ENCODE measurements at places on chromosomes 7 and 10.

- no peak for DNase-seq
These were observed 33.7 kb downstream of the DDC start for GRCh38 chr7:50531401-50531911.

- no peak for DNase-seq
These were observed 85.9 kb upstream of the GRB10 start for GRCh38 chr7:50868426-50869100.

- no peak for DNase-seq
These were observed 43.6 kb upstream of the KLF6 start for GRCh38 chr10:3828404-3829155.

- no peak for DNase-seq
These were observed 152.3 kb downstream of the NEBL start for GRCh38 chr10:20744821-20745220.

- no peak for DNase-seq
These were observed 328.4 kb upstream of the AOAH start for GRCh38 chr7:37052705-37053104.

- DNase-seq, result no peak
These were observed 39.7 kb upstream of the NFE2L3 start for GRCh38 chr7:26112203-26112740.

DNA sequence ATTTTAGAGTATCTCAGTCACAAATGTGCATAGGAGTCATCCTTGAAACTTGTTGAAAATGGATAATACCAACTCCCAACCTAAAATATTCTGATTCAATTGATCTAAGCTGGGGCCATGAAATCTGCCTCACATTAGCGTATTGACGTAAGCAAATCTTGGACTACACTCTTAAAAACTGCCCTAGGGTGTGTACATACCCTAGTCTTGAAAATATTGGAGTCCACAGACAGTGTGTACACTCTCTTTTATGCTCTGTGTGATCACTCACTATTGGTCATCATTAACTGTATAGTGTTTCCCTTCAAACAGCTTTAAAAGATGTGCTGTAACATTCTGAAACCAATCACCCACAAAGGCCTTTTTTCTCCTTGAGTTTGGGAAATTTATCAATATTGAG is 102.9 kb upstream of the FERD3L start:
- no peak for DNase-seq

DNA sequence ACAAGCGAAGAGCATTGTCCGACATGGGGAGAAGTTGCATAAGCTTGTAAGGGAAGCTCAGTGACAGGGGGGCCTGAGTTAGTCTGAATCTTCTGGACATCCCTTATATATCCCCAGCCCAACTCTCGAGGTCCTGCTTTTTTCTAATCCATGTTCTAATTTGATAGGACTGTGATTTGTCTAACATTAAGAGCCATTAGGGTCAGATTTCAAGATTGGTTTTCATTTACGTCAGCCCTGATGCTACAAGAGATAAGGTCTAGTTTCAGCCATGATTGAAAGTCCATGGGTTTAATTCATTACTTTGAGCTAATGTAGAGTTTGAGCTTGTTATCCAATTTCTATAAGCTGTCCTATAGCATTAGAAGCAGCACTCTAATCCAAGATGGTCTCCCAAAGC is 20.3 kb downstream of the TLX1 start:
- no peak for DNase-seq

DNA sequence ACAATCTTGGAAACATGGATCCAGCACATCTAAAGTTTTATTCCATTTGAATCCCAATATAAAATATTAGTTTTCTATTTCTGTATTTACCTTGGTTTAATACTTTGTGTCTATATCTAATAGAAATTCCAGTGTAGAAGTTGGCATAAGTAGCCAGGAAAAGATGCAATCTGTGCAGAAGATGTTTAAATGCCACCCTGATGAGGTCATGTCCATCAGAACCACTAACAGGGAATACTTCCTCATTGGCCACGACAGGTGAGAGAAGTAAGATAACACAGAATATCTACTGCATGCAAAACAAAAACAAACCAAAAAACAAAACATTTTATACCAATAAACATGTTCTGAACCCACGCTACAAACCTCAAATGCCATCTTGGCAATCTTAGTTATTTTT is 15.7 kb downstream of the PLEKHS1 start:
- DNase-seq, result no peak

- no peak for DNase-seq
These were observed 129.2 kb upstream of the NRBF2 start for GRCh38 chr10:63003816-63004453.

- no peak for DNase-seq
These were observed 169.7 kb downstream of the BUB3 start for GRCh38 chr10:123323884-123324283.

DNA sequence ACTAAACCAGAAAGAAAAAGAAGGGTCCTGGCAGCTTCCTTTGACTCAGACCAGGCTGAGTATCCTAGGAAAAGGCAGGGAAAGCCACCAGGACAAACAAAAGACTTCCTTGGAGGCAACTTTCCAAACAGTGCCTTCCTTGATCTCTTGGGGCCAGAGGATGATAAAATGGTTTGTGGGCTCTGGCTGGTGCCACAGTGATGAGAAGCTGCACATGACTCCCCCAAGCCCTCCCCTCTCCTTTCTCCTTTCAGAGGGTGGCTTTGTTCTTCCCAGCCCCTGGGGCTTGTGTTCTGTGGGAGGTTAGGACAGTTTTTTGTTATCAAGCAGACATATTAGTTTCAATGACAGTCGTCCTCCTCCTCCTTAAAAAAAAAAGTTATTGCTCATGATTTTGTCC is 183.2 kb downstream of the SEM1 start:
- no peak for DNase-seq

- DNase-seq, result no peak
These were observed 23.3 kb downstream of the UBTD1 start for GRCh38 chr10:97522071-97522470.

DNA sequence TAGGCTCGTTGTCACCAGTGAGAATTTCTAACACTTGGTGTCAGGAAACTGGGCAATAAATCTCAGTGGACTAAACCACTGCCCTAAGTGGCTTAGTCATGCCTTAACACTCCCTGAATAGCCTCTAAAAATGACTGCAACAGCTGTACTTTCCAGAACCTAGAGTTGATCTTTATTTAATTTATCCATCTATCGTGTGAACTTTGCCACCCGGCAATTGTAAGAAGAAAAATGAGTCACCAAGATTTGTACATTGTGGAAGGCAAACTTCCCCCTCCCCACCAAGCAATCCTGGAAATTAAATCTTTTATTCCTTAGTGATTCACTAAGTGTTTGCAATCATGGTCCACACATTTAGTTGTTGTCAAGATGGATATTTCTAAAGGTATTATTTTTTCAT is 47.1 kb downstream of the NXPH1 start:
- DNase-seq, result no peak

Data from cortex of kidney (tissue), 1 donor.